NCI-H774 (cell line): ENCODE measurements at places on chromosomes 16 and 17.

DNA sequence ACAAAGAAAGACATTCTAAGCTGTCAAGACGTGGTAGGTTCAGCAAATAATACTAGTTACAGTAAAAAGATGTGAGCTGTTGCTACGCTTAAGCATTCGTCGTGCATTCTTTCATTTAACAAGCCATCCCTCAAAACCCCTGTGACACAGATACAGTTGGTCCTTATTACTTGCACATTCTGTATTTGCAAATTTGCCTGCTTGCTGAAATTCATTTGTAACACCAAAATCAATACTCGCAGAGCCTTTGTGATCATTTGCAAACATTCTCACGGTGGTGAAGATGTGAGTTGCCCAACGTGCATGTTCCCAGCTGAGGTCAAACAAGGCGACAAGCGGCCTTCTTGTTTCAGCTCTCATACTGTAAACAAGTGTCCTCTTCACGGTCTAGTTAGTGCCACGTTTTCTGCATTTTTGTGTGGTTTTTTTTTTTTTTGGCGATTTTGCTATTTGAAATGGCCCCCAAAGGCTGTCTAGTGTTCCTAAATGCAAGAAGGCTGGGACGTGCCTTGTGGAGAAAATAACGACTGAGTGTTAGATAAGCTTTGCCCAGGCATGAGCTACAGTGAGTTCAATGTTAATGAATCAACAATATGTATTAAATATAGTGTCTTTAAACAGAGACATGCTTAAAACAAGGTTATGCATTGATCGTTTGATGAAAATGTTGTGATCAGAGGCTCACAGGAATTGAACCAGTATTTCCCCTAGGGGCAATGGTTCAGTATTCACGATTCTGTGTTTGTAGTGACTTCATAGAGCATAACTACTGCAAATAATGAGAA, 84.1 kb downstream of the RAB11FIP4 start:
- peak; percentile 10 for DNase-seq

DNA sequence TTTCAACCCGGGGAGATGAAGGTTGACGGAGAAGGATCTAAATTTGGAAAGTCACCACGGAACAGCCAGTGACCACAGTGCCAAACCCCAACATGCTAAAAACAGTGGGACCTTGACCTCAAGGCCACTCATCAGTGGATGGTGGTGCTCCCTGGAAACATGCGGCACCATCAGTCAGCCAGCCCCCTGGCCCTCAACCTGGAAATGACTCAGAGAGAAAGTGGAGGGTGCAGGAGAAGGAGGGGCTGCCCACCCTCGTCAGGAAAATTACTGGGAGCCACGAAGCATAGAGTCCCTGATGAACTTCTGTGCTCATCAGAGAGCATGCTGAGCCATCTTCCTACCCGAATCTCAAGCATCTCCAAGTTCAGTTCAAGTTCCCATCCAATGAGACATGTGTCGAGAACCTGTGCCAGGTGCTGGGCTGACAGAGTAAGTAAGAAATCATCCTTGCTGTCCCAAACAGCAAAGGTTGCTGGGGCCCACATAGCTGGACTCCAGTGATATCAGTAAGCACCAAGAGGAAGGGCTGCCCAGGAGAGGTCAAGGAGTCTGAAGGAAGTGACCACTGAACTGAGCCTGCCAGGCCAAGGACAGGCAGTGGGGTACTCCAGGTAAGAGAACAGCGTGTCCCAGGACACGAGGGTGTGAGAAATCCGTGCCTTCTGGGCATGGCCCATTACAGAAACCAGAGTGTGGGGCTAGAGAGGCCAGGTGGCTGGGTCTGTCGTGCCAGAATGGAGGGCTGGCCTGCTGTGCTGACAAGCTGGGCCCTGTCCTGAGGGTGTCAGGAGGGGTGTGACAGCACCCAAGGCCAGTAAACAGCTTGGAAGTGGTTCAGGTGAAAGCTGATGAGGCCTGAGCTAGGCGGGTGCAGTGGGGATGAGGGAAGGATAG, 5.2 kb downstream of the PECAM1 start:
- DNase-seq, result no peak

GRCh38 chr16:83978401-83978904, 10.4 kb downstream of the NECAB2 start:
- DNase-seq, result no peak

DNA sequence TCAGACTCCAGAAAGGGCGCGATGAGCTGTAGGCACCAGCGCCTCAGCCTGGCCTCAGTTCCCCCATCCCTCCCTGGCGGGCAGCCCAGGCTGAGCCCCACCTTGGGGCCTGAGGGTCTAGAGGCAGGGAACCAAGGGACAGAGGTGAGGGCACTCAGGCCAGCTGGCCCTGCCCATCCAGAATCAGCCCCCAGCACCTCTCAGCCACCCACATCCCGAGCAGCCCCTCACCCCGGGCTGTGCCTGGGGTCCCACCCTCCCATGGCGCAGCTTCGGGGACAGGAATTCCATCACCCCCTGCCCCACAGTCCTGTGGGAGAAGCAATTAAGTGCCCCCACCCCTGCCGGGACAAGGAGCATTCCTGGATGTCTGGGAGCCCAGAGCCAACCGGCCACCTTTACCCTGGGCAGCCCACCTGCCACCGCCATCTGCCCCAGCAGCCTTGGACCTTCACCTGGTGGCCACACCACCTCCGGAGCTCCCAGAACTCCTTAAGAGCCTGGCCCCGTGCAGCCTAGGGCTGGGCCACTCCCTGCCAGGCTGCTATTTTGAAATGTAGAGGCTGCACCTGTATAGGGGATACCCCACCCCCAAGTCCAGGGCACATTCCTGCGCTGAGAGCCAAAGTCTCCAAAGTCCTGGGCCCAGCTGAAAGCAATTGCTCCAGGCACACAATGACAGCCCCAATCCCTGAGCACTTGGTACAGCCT, 33.7 kb upstream of the PVALEF start:
- DNase-seq, result no peak

DNA sequence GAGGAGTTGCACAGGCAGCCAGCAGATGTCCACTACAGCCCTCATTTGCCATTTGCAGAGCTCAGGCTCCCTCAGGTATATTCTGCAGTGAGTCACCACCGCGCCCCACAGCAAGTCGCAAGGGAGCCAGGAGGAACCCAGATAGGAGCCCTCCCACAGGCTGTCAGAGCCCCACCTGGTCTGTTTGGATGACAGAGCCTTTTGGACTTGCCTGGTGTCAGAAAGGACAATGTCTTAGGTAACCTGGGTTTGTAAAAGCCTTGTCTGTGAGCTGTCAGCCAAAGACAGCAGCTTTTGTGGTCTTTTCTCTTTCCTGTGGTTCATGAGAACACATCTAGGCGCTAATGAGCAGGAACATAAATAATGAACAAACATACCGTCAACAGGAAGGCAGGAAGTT, 70.9 kb downstream of the GNAO1 start:
- DNase-seq, result no peak

GRCh38 chr17:78878871-78879527, 24.0 kb downstream of the CEP295NL start:
- DNase-seq, result no peak

- peak; percentile 75 for DNase-seq
These were observed 618 bp downstream of the TRIM47 start for GRCh38 chr17:75877752-75878173.

DNA sequence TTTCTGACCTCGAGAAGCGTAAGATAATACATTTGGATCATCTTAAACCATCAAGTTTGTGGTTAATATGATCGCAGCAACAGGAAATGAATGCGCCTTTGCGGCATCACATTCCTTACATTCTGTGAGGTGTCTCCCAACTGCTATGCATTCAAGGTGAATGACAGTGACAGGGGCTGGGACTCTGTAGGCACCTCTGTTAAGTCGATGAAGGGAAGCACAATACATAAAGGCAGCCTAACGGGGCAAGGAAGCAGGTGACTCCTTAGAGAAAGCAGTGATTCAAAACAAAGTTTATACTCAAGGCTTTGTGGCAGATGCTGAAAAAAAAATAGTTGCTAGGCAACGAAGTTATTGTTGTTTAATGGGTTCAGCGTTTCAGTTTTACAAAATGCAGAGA, 21.6 kb upstream of the EVPL start:
- DNase-seq, result no peak

DNA sequence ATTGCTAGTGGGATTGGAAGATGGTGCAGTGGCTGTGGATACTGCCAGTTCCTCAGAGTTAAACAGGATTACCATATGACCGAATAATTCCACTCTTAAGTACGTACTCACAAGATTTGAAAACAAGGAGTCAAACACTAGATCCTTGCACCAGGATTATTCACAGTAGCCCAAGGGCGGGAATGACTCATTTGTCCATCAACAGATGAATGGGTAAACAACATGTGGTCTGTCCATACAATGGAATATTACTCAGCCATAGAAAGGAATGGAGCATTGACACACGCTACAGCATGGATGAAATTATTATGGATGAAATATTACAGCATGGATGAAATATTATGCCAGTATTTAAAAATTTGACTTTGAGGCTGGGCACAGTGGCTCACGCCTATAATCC, 9.1 kb upstream of the MAPK8IP3 start:
- no peak for DNase-seq

DNA sequence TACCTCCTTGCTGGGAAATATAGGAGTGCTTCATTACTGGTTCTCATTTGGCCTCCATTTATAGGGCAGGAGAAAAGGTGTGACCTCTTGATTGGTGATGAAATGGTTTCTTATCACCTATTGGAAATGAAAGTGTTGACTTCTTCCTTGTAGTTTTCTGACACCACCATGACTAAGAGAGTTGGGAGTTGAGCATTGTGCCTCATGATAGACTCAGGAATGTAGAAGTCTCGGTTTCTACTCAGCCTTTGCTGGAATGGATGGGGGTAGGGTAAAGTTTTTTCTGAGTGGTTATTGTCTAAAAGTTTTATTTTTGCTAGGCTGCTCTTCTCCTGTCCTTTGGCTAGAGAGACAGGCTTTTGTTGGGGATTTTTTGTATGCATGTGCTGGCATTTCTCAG, 117.4 kb downstream of the PHKB start:
- DNase-seq, result no peak

DNA sequence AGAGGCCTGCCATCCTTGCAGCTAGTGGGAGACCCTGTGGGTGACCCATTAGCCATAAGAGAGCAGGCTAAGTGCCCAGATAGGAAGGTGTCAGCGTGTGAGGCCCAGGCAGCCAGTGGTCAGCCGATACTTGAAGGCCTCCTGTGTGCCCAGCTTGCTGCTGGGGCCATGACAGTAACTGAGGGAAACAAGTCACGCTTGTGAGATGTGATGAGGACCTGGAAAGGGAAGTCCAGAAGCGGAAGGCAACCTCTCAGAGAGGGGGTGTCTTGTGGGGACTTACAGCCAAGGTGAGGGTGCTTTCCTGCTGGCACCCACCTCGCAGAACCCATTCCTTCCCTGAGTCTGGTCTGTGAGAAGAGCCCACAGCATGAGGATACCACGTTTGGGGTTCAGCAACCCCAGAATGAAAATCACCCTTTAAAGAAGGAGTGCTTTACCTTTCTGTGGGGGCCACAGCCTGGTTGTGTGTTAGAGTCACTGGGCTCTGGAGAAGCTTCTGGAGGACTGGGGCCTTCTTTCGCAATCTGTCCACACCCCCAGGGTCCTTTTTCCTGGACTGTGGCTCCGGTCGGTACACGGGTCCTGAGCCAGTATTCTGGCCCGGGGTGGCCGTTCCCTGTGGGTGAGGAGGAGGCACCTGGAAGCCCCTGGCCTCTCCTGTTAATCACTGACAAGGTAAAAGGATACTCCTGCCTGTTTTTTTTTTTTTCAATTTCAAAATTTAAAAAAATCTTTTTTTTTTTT, 53.9 kb downstream of the PLCG2 start:
- no peak for DNase-seq

DNA sequence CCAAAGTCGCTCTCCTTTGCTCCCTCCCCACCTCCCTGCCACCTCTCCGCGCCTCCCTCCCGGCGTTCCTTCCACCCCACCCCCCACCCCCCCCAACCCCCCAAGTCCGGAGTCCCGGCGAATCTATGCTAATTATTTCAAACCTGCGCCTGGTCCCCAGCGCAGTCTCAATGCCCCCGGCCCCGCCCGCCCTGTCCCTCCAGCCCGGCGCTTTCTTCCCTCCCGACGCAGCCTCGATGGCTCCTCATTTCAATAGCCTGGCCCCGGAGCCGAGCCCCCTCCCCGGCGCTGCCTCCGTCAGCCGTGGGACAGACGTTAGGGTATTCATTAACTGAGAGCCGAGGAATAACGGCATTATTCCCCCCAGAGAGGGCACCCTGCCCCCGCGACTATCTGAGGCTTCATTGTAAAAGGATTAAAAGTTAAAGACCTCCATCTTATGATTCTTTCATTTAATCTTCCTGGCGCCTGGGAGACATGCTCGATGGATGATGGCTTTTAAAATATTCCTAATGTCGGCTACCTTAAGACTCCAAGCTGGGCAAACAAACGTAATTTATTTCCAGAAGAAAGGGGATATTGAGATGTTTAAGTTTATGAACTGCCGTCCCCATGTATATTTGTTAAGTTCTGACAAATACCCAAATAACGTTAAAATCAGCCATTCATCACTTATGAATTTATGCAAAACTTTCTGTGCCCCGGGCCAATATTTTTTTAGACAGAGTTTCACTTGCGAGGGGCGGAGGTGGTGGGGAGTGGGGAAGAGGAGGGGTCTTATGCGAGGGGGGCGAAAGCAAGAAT, 3.4 kb downstream of the NOG start:
- no peak for DNase-seq

GRCh38 chr16:30429418-30429677, 482 bp downstream of the DCTPP1 start:
- DNase-seq, result no peak

DNA sequence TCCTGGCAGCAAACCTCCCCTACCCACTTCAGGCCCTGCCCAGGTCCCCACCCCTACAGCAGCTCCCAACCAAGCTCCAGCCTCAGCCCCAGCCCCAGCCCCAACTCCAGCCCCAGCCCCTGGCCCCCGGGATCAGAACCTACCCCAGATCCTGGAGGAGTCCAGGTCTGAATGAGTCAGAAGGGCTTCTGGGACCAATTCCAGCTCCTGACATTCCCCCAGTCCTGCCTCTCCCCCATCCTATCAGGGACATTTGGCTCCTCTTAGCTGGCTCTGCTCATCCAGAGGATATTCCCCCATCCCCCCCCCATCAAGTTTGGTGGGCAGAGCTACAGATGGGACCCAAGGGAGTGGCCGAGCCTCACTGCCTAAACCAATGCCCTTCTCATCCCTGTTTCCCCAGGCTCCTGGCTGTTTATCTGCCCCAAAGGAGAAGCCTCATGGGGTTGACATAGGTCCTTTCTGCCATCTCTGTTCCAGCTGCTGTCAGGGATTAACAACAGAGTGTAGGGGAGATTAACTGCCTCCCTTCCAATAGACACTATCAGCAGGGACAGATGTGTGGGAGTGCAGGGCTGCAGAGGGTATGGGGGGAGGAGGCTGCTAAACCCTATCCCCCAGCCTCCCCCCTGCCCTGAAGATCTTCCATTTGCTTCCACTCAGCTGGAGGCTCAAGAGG, 16.5 kb downstream of the CNTNAP1 start:
- DNase-seq, result no peak
